8988T (cell line): ENCODE measurements at places on chromosomes 16 and 17.

GRCh38 chr17:51699303-51699702, 439.0 kb downstream of the UTP18 start:
- DNase-seq: no peak

DNA sequence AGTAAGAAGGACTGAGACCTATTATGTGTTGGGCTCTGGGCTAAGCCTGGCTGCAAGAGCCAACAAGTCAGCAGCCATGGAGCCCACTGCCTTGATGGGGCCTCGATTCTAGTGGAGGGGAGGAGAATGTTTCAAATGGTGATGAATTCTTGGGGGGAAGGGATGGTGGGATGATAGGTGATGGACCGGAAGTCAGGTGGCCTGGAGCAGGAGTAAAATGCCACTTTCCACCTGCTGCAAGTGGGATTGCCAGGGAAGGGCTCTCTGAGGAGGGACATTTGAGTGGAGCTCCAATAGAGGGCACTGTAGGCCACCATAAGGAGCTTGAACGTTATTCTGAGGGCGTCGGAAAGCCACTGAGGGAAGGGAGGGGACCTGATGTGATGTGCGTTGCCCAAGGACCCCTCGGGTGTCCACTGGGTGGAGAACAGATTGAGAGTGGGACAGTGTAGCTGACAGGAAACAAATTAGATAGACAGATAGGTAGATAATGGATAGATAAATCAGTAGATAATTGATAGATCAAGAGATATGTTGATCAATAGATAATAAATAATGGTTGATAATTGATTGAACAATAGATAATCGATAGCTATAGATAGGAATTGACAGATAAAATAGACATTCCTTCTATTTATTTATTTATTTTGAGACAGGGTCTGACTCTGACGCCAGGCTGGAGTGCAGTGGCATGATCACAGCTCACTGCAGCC, 18.2 kb upstream of the NXPH3 start:
- no peak for DNase-seq

GRCh38 chr16:1169285-1170075, 16.6 kb downstream of the CACNA1H start:
- DNase-seq: no peak

DNA sequence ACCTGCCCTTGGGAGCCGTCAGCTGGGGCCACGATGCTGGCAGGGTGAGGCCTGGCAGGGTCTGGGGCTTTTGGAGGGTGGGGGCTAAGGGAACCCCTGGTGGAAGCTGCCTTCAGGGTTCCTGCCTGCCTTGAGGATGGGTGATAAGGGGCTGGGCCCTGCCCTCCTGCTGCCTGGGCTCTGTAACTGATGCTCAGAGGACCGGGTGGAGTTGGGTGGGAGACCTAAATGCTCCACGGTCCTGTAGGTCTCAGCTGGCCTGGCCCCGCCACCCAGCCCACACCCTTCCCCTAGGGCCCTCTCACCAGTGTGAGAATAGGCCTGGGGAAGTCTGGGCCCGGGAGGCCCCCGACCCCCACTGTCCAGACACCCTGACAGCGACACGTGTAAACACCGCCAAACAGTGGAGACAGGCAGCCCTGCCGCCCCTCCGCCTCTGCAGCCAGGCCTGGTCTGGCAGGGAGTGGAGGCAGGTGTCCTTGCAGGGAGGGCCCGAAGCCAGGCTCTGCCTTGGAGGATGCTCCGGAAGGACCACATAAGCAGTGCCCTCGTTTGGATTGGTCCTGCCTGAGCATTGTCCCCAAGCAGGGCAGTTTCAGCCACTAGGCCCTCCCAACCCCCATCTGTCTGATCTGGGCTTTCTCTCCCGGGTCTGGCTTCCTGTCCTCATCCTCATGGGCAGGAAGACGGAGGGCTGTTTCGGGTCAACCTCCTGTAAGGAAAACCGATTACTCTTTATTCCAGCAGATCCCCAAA, 6.5 kb upstream of the BAHCC1 start:
- no peak for DNase-seq

DNA sequence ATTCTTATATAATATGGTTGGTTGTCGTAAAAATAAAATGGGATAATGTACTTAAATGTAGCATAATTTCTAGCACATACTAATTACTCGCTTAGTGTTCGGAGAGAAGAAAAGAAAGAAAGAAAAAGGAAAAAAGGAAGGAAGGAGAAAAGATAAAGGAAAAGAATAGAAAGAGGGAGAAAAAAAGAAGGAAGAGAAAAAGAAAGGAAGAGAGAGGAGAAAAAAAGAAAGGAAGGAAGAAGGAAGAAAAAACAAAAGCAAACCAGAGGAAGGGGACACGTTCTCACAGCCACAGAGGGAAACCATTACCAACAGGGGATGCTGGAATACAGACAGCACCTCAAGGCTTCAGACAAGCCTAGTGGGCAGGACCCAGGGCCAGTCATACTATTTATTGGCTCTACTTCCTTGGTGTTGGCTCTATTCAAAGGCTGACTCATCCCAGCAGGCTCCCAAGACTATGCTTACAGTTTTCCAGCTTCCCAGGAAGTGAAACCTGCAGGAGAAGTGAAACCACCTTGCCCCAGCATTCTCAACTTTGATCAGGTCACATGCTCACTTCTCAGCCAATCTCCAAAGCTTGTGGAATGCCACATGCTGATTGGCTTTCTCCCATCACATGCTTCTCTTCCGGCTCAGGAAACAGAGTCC, 273.5 kb upstream of the IRX5 start:
- no peak for DNase-seq

DNA sequence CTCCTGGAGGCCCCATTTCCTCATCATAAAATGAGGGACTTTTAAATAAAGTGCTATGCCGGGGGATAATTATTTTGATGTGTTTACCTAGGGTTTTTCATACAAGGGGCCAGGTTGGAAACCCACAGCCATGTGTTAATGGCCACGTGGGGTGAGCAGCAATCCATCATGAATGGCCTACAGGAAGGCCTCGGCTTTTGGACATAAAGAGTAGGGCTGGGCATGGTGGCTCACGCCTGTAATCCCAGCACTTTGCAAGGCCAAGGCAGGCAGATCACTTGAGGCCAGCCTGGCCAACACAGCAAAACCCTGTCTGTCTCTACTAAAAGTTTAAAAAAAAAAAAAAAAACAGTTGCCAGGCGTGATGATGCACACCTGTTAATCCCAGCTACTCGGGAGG, 40.3 kb downstream of the MEAK7 start:
- no peak for DNase-seq

DNA sequence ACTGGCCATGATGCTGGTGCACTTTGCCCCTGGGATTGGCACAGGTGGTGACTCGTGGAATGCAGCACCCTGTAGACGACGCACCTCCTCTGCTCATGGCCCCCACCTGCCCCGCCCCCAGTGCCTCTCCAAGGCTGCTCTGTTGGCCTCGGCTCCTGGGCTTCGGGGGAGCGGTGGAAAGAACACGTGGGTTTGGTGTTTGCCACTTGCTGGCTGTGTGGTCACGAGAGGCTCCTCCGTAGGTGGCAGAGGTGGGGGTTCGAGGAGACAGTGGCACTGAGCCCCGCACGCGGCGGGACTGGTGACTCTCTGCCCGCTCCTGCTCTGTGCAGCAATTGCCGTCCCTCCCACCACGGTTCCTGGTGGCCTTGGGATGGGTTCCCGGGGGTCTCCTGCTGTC, 82.8 kb upstream of the ZNF750 start:
- DNase-seq: no peak

DNA sequence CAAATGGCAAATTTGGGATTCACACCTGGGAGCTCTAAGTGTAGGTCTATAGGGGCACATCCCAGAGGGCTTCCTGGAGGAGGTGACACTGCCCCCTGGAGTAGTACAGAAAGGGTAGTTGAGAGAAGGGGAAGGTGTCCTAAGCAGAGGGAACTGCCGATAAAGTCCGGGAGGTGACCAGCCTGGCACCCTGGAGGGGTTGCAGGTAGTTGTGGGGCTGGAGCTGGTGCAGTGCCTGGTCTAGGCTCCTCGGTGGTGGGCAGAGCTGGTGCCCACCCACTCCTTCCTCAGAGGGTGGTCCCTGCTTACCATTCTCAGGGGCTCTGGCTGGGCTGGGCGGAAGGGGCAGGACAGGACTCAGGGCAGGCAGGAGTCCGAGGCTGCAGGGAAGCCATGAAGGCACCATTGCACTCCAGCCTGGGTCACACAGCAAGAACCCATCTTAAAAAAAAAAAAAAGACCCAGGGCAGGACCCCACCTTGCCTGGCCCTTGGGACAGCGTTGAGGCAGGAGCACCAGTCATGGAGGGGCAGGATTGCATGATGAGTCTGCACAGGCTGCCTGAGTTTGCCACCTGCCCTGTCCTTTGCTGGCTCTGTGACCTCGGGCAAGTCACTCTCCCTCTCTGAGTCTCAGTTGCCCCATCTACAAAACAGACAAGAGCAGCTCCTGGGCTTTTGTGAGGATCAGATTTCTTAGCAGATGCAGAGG, 43.8 kb downstream of the LAT start:
- DNase-seq: no peak

DNA sequence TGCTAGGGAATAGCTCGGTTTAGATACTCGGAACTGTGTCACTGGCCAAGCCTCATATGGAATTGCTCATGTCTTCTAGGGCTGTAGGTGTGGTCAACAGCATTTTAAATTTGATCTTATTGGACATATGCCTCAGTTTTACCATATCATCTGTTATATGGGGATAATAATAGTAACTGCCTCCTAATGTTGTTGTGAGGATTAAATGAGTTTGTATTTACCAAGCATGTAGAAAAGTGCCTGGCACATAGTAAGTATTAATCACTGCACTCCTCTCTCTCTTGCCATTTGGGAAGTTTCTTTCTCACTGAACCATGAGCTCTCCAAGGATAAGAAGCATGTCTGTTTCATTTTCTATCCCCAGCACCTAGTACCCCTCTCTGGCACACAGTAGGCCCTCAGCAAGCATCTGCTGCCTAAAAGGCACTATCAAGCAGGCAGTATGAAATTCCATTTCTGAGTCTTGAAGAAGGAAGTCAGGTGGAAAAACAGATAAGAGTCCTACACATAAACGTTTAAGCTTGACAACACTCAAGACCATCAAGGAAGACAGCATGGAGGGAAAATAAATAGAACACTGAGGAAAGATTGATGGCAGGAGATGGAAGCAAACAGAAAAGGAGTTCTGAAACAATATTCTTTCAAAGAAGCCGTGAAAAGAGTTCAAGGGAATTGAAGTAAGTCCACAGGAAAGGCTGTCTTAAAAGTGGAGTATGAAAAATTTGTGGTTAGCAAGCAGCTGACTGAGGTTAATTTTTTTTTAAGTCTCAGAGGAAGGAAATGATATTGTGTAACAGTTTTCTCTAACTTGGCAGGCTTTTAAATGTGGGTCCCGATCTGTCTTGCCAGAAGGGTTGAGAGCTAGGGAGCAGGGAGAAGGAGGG, 2.2 kb upstream of the ATP6V0A1 start:
- DNase-seq: no peak

GRCh38 chr16:12425134-12425941, 378.3 kb downstream of the CPPED1 start:
- DNase-seq: no peak

GRCh38 chr17:76088041-76088867, 9.3 kb downstream of the ZACN start:
- DNase-seq: no peak

DNA sequence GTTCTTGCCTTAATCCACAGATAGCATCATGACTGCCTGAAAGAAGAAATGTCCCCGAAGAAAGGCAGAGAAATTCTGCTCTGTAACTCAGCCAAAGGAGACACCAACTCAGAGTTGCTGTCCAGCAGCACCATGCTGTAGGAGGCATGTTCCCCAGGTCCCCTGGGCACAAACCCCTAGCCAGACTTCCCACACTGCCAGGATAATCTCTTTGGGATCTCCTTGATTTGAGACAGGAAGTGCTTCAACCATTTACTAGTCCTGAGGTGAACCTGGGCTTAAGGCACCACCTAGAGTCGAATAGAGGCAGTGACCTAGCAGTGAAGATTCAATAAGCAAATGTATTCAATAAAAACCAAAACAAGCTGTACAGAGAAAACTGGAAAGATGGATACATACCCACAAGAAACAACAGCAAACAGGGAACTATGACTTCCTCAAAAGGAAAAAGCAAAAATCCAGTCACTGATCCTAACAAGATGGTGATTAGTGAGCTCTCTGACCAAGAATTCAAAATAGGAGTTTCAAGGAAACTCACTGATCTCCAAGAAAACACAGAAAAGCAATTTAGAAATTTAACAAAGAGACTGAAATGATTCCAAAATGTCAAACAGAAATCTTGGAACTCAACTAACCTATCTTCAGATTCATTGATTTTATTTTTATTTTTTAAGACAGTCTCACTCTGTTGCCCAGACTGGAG, 5.7 kb downstream of the OR4D2 start:
- DNase-seq: no peak

- no peak for DNase-seq
These were observed 7.5 kb downstream of the ZNHIT3 start for GRCh38 chr17:36493956-36494355.

DNA sequence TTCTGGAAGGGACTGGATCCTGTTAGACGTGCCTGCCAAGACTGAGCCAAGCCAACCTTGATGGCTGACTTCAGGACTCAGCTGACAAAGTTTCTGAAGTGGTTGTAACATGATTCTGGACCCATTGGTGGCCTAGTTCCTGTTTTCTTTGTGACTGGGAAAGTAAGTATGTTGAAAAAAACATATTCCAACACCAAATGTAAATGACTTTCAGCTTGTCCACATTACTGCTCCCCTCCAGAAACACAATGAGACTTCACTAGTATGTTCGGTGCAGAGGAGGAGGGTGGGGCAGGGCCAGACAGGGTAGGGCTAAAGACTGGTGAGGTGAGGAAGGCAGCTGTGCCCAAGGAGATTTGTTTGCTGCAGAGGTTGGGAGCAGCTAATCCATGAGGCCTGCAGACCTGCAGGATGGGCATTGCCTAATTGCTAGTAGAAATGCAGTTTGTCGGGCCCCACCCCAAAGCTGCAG, 26.4 kb downstream of the NMT1 start:
- DNase-seq: no peak

- no peak for DNase-seq
These were observed 7.8 kb upstream of the RHOT2 start for GRCh38 chr16:660132-660458.

DNA sequence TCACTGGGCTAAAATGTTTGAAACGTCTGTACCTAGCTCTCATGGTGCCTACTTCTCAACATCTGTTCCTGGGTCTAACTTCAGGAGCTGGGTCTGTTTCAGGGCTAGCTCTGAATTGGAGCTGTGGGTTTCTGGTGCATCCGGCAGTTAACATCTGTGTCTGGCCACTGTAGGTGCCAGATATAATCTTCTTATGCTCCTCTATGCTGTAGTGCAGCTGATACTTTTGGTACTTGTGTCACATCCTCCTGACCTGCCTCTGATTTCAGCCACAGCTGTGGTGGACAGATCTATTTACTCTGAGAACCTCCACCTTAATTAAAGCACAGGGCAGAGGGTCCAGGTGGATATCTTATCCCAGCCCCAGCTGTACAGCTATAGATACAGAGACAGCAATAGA, 496.5 kb upstream of the CDH11 start:
- DNase-seq: no peak

DNA sequence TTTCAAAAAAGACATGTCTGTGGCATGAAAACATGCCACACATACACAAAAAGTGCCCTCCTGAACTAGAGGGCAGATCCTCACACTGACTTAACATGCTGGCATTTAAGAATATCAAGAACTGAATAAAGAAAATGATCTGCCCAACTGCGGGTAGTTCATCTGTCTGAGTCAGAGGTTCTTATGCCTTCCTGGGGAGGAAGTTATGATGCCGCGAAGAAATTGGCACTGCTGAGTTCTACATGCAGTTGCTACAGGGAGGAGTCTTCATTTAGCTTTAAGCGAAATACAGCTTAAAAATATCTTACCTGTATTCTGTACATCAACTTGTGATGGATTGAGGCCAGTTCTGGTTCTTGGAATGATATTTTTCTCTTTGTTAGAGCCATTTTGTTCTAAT, 6.3 kb downstream of the ALDH3A2 start:
- DNase-seq: no peak
